ENCODE measurements at places on chromosomes 12 and 14.

DNA sequence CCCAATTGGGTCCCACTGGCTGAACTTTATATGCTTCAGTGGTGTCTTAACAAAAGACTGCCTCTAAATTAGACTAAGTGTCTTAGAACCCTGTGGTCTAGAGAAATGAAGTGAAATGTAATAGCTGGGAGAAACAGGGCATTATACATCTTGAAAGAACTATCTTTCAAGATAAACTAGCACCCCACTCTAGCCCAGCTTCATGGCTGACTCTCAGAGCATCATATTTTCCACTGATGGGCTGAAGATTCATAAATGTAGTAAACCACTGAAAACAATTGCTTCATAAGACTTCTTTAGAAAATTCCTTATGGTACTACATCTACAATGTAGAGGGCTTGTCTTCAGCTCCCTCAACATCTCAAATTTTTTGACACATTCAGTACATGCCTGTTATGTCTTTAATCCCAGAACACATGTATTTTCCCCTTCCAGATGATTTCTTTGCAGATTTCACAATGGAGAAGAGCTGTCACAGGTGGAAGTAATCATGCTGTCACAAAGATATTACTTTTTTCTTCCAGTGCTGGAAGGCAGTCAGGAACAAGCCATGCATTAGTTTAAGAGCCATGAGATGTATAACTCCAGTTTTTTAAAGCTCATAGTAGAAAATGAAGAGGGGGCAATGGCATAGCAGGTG is 48.5 kb downstream of the IFNG-AS1 start:
- DNase-seq, result no peak

DNA sequence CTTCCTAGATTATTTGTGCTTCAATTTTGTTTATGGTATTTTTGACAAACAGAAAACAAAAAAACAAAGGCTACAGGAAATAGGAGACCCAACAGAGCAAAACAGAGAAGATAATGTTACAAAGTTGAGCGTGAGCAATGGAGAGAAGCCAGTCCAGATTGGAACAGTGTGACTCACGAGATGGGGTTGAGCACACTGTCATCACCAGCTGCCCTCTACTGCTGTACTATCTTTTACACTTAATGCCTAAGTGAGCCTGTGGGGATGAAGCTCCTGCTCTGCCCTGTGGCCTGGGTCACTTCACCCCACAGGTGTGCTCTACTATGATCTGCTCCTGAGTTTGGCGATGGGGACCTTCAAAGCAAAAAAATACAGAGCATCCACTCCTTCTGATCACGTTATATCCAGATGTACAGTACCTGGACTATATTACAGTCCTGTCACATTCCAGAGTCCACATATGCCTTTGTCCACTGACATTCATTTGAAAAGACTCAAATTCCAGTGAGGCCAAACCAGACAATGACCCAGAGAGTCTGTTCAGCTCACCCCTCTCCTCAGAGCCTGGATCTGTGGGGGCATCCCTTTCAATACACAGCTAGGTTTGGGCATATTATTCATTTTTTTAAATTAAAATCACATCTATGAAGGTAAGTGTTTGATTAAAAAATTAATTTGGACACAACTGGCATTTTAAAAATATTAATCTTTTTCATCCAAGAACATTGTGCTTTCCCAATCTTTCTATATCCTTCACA is 4.4 kb downstream of the IPO8 start:
- DNase-seq, result no peak

DNA sequence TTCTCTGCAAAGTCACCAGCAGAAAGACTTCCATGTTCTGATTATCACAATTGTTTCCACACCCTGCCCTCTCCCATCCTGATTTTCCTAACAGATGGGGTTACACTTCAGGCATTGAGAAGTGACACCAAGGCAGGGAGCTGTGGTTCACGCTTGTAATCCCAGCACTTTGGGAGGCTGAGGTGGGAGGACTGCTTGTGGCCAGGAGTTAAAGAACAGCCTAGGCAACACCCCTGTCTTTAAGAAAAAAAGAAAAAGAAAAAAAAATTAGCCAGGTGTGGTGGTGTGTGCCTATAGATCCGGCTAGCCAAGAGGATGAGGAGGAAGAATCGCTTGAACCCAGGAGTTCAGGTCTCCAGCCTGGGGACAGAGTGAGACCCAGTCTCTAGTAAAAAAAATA is 5.2 kb downstream of the PPP1CC start:
- no peak for DNase-seq

GRCh38 chr12:18432206-18432605 is 170.9 kb downstream of the PIK3C2G start:
- DNase-seq, result no peak

DNA sequence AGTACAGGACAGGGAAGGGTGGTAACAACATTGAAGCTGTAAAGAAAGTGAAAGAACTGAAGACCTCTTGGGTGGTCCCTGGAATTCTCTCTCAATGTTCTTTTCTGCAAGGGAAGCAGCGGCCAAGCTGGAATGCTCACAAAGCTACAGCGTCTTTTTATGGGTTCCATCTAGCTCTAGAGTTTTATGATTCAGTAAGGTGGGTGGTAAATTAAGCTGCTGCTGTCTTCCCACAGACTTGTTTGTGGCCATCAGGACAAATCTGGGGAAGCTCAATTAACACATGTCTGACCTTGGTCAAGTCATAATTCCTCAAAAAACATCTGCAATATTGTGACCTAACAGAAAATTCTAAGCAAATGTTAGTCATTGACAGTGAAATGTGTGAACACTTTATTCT is 139.1 kb downstream of the MED13L start:
- DNase-seq, result no peak

DNA sequence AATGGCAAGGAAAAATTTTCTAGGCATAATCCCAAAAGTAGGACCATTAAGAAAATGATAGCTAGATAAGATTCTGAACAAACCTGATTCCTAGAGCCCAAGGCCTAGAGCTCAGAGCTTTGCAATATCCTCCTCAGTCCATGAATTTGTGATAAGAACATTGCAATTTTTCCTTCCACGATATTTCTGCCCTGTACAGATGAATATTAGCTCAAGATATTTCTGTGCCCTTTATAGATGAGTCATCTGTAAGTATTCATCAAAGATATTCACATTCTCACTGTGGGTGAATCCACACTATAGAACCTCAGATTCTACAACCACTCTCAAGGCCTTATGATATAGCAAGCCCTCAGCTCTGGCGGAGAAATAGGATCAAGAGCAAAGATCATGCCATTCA is 37.5 kb downstream of the EAPP start:
- DNase-seq, result no peak

- DNase-seq, result no peak
These were observed 32.0 kb downstream of the NRXN3 start for GRCh38 chr14:78202163-78202562.

DNA sequence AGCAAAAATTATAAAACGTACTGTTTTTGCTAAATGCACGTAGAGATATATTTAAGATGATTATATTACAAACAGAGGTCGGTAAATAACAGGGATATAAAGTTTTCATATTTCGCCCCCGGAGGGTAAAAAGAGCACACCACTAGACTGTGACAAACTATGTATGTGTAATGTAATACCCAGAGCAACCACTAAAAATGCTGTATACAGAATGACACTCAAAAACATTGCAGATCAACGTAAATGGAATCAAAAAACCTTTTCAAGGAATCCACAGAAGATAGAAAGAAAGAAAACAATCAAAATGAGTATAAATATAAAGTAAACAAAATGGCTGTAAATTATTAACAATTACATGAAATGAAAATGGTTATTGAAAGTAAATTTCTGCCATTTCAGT is 37.6 kb upstream of the PRB4 start:
- no peak for DNase-seq

DNA sequence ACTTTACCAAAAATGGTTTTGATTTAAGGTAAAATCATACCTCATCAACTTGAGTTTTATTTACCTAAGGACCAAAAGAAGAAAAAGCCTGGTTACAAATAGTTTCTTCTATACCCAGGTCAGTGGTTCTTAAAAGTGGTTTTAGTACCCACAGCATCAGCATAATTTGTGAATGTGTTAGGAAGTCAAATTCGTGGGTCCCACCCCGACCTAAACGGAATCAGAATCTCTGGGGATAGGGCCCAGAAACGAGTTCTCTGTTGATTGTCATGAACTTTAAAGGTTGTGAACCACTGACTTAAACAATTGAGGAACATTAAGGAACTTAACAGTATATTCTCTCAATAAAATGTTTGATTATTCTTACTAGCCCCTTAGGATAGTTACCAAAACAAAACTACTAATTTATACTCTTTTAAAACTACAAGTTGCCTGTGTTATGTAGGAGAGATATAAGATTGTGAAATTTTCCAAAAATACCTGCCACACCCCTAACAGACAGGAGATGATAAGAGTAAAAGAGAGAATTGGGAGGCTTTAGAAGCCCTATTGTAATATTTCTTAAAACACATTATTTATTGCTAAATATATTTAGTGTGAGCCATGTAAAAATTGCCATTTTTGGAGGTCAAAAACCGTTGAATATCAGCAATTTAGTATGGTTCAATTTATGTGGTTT is 669 bp upstream of the SLC25A21 start:
- no peak for DNase-seq

- DNase-seq, result no peak
These were observed 565 bp downstream of the SPRYD3 start for GRCh38 chr12:53078425-53079225.

GRCh38 chr12:5648692-5649359 is 216.9 kb downstream of the NTF3 start:
- no peak for DNase-seq

DNA sequence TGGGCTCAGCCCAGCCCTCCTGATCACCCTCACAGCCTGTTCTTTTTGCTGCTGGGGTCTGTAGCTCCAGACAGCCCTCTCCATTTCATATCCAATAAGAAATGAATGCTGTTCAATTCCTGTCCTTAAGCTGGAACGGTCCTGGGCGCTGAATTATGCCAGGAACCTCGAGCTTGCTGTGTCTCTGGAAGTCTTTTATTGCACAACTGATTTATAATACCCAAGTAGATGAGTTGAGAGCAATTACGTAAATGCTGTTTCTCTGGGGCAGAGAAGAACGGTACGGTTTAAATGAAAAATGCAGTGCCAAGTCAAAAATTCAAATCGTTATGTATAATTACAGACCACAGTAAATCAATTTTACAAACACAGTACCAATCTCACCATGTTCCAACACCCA is 161.0 kb downstream of the SAMD4A start:
- DNase-seq, result no peak

GRCh38 chr14:61887628-61888027 is 125.4 kb downstream of the SNAPC1 start:
- DNase-seq, result no peak

DNA sequence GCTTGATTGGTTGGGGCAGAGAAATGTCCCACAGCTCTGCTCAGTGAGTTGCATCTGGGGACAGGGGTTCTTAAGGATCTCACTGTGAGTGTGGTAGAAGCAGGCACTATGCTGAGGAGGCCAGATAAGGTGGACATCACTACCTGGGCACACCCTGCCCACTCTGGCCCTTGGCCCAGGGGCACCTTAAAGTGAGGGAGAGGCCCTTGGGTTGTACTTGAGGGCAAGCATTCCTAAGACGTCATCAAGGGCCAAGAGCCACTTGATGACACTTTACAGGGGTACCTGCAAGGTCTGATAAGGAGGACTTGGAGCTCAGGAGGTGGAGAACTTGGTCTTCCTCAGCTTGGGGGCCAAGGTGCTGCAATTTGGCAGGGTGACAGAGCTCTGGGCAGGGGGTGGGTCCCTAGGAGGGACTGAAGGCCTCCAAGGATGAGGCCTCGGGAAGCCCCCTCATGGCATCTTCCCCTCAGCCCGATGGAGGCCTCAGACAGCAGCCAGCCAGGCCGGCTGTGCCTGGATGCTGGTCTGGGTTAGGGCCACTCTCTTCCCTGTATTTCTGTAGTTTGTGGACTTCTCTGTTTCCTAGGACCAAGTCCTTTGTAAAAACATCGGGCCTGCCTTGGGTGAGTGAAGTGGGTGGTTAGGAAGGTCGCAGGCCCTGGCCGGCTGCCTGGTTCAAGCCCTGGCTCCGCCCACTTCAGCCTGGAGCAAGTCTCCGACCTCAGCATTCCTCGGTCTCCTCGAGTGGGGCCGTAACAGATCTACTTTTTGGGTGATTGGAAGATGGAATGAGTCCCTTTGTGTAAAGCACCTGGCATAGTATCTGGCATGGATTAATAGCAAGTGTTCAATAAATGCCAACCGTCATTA is 24.8 kb downstream of the GPR68 start:
- DNase-seq, result no peak

- peak; percentile 91 for DNase-seq
These were observed 64.1 kb upstream of the PPP4R3A start for GRCh38 chr14:91573894-91574837.

GRCh38 chr12:77189458-77189857 is 124.1 kb upstream of the E2F7 start:
- no peak for DNase-seq

GRCh38 chr14:31894351-31894750 is 182.8 kb upstream of the ARHGAP5 start:
- no peak for DNase-seq

DNA sequence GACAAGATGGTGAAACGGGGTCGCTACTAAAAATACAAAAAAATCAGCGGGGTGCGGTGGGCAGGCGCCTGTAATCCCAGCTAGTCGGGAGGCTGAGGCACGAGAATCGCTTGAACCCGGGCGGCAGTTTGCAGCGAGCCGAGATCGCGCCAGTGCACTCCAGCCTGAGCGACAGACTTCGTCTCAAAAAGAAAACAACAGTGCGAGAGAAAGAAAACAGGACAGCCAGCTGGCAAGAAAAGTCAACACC is 633 bp upstream of the RNU4-2 start:
- DNase-seq, result no peak

- DNase-seq, result no peak
These were observed 105.3 kb downstream of the PDZRN4 start for GRCh38 chr12:41293461-41293860.

DNA sequence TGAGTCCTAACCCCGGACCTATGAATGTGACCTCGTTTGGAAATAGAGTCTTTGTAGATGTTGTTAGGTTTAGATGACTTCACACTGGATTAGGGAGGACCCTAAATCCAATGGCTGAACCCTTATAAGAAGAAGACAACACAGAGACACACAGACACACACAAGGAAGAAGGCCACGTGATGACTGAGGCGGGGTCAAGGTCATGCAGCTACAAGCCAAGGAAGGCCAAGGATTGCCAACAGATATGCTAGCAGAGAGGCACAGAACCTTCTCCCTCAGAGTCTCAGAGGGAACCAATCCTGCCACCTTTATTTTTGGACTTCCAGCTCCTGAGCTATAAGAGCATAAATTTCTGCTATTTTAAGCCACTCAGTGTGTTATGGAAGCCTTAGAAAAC is 31.8 kb downstream of the LTBP2 start:
- no peak for DNase-seq

DNA sequence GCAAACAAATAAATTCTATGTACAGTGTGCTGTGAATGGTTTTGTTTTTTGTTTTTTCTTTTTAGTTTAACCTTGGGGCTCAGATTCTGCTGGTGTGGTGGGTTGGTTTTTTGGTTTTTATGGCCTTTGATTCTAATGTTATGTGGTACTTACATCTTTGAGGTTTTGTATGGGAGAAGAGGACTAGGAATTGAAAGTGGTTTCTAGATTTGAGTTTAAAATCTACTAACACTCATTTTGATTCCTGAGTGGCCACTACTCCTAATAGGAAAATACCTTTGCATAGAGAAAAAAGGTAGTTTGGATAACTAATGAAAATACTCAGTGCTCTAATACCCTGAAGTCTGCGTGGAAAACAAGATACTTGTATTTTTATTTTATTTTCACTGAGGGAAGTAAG is 137.7 kb downstream of the MON2 start:
- DNase-seq, result no peak

GRCh38 chr12:27260746-27261145 is 16.7 kb downstream of the STK38L start:
- no peak for DNase-seq
